ENCODE measurements at places on chromosomes 11 and 22.

DNA sequence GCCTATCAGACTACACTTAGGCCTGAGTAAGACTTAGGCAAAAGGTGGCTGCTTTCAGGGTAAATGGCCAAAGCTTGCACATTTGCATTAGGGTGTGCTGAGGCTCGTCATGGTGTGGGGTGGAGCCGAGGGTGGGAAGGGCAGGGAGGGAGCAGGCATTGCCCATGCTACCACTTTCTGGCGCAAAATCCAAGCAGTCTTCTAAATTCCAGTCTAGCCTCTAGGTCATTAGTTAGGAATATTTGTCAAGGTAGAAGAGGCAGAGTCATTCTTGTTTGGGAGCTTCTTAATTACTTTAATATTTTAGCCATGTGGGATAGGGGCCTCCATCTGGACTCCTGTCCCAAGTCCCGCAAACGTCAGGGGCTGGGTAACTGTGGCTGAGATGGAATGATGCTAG, 28.6 kb downstream of the SCUBE1 start:
- DNase-seq, result no peak

DNA sequence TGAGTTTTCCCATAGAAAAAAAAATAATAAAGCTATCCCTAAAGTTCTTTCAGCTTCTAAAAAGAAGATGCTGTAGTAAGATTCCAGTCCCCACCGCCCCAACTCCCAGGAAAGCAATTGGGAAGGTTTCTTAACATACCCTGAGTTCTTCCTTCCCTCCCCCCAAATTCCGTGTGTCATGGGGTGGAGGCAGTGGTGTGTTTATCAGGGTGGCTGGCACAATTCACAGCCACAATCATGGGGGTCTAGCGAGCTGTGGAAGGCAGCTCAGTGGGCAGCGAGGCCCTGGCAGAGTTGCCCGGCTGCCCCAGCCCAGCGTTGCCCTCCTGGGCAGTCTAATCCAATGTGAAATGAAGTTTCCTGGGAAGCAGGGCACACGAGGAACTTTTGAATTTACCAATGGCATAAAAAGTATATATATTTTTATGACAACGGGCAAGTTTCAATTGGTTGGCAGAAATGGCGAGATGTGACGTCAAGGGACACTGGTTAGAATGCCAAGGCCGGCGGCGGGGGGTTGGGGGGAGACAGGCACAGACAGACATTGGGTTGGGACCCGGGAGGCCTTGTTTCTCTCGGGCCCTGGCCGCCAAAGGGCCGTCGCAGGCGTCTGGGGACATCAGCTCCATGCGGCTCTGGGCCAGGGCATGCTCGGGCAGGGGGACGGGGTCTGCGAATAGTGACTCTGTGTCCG, 80.7 kb upstream of the PPARA start:
- DNase-seq, result peak; percentile 81

GRCh38 chr11:95554911-95555310, 234.7 kb downstream of the FAM76B start:
- no peak for DNase-seq

- no peak for DNase-seq
Observed at GRCh38 chr22:17056058-17056457, 28.7 kb upstream of the IL17RA start.

DNA sequence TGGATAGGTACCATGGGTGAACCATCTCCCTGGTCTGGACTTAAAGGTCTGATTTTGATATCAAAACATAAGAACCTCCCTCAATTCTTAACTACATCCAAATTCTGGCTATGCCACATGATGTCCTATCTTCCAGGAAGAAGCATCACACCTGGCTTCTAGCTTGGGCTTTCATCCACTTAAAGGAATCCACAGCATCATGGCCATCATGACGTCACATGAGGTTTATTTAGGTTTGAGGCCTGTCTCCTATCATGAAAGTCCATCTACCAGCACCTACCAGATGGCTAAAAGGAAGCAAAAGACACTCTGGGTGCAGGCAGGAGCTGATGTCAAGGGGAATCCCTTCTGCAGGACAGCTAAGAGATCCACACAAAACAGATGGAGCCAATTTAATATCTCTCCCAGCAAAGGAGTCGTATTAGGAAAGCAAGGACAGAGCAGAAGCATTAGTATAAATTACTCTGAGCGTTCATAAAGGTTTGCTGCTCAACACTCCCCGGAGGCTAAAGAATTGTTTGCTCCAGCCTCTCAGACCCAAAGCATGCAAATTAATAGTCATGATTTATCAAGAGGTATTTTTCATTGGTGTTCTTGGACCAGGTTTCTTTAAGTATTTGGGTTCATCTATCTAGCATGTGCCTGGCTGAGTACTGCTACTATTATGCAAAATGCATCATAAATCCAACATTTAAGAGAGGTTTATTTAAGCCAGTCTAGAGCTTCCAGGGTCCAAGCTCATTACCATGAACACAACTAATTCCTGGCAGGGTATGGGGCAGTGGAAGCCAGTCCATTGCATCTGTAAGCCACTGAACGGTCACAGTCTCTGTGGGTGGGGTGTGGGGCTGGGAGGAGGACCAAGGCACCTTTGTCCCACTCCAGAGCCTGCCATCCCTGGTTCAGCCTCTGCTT, 47.2 kb downstream of the GALNT18 start:
- DNase-seq, result no peak

GRCh38 chr11:47355283-47356128, 3.0 kb upstream of the MYBPC3 start:
- peak; percentile 92 for DNase-seq
